ENCODE measurements at places on chromosomes 6 and 20.

- no peak for DNase-seq
Observed at GRCh38 chr6:113089056-113089455, 741.9 kb downstream of the RFPL4B start.

DNA sequence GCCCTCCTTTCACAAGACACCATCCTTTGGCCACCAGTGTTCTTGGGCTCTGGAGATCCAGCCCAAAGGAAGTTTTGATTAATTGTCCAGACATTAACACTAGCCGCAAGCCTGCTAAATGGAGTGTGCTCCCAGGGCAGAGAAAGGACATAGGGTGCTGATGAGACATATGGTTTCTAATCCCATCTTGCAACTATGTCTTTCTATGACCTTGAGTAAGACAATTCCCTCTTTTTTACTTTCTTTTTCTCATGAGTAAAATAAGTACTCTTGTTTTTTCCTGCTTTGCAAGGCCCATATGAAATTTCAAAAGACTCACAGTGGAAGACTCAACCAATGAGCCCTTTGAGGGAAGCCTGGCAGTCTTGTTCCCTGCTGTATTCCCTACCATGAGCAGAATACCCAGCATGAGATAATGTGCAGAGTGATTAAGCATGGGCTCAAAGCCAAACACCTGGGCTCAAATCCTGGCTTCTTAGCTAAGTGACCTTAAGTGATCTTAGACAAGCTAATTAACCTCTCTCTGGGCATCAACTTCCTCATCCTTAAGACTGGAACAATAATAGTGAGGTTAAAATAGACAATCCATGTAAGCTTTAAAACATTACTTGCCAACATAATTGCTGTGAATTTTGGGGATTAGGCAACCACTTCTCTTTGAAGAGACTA, at the start of gene WFDC10B:
TSS of gene WFDC10B (minus strand) at position 51 of the 669 bp plus-strand sequence. CDS start 19,027 bp downstream, outside the sequence.
- DNase-seq = no peak

DNA sequence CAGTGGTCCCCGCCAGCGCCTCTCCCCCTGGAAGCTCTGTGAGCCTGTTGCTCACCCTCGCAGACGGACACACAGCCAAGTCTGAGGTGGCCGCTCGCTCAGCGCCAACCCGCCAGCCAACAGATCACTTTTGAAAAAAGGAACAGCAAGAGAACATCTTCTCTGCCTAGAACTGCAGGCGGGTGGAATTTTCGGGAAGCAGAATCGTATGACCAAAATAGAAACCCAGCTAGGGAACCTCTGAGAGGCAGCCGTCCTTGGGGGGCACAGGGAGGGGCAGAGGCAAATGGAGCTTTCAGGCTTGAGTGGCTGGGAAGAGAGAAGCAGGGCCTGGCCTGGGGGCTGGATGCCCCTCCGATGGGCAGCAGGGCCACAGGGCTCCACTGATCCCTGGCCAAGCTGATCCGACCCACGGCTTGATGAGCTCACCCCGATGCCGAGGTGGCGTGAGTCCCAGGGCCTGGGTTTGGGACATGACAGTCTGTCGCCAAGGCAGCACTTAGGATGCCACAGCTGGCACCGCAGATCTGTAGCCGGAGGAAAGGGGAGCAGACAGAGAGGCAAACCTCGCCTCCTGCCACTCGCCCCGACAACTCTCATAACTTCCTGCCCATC, 9.8 kb downstream of the NFATC2 start:
- no peak for DNase-seq

GRCh38 chr6:6515691-6516607, 72.6 kb upstream of the LY86 start:
- DNase-seq = no peak
